ENCODE measurements at places on chromosomes 6 and 20. TPM values are rescaled to one million over a fixed set of nuclear protein-coding genes. Genes with fewer than 3 reads are reported as not detected.

GRCh38 chr20:23245553-23246181, 104.9 kb upstream of the NXT1 start:
- H3K27ac ChIP-seq: no peak overlapping the region
- no peaks in the 10 kb centered on the region for H3K4me1 ChIP-seq
- H3K27me3 ChIP-seq: peaks cover 29% of the 10 kb centered on the region
- no peaks in the 10 kb centered on the region for H3K36me3 ChIP-seq

HLA-A gene
- total RNA-seq: 251 TPM

FKBP1C gene
- 1.6 TPM for total RNA-seq

DNA sequence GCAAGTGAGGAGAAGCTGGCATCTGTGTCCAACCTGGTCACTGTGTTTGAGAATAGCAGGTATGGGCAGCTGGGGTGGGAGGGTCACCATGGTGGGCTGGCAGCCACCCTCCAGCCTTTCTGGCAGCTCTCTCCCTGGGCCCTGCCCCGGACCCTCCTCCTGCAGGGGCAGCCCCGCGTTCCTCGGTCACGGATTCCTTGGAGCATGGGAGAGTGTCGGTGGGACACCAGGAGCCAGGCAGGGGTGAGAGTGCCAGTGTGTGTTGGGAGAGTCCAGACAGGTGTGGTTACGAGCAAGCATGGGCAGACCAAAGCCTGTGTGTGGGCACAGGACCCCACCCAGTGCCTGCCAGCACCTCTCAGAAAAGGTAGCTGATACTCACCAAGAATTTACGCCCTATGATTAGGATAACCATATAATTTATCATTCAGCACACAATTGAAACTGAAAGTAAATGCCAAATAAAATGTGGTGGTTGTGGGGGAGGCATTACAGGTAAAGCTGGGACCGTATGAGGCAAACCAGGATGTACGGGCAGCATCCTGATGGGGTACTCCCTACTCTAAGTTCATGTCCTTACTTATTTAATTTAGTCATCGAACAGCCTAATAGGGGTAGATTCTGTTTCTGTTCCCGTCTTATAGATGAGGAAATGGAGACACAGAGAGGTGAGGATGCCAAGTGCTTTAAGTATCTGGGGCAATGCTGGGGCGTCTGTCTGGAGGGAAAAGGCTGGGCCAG, 542 bp downstream of the FGD2 start:
- H3K27ac ChIP-seq: no peak overlapping the region
- no peaks in the 10 kb centered on the region for H3K4me1 ChIP-seq
- H3K4me3 ChIP-seq: no peak overlapping the region

DNA sequence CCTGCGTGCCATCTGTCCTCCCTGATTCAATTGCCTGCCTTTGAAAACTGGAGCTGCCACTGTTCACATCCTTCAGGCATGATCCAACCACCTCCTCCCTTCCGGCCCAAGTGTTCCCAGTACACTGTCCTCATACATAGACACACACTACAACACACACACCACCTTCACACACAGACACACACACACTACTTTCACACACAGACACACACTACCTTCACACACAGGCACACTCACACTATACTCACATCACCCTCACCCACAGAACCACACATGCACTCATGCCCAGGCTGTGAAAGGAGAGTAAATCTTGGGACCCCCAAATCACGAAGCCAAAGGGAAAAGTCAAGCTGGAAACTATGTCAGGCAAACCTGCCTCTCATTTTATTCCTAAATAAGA, 109.4 kb upstream of the MYLIP start:
- H3K4me1 ChIP-seq: no peaks in the 10 kb centered on the region
- H3K4me3 ChIP-seq: no peak overlapping the region
- no peaks in the 10 kb centered on the region for H3K36me3 ChIP-seq
- H3K27me3 ChIP-seq: no peaks in the 10 kb centered on the region

HLA-DPA1 gene
- total RNA-seq: 0.89 TPM

DNA sequence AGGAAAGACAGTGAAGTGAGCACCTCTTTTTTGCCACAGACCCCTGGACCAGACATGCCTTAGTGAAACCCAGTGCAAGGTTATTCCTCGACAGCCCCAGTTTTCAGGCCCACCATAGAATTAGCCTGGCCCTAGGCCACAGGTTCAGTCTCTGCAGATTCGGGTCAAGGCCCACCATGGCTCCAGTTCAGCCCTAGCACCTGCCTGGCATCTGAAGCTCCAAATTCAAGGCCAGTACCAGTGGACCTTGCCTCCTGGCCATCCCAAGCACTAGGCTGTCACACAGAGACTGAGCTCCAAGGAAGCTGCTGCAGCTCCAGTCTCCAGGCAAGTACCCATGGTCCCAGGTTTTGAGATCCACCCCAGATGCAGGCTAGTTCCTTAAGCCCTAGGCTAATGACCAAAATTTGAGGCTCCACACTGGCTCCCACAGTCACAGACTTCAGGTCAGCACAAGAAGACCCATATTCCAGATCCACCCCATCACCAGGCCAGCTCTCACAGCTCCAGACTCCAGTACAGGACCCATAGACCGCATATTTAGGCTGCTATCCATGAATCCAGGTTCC, 877.5 kb upstream of the ADGRB3 start:
- no peaks in the 10 kb centered on the region for H3K27me3 ChIP-seq
- H3K27ac ChIP-seq: no peak overlapping the region
- DNase-seq: no peak
- H3K4me1 ChIP-seq: no peaks in the 10 kb centered on the region

DNA sequence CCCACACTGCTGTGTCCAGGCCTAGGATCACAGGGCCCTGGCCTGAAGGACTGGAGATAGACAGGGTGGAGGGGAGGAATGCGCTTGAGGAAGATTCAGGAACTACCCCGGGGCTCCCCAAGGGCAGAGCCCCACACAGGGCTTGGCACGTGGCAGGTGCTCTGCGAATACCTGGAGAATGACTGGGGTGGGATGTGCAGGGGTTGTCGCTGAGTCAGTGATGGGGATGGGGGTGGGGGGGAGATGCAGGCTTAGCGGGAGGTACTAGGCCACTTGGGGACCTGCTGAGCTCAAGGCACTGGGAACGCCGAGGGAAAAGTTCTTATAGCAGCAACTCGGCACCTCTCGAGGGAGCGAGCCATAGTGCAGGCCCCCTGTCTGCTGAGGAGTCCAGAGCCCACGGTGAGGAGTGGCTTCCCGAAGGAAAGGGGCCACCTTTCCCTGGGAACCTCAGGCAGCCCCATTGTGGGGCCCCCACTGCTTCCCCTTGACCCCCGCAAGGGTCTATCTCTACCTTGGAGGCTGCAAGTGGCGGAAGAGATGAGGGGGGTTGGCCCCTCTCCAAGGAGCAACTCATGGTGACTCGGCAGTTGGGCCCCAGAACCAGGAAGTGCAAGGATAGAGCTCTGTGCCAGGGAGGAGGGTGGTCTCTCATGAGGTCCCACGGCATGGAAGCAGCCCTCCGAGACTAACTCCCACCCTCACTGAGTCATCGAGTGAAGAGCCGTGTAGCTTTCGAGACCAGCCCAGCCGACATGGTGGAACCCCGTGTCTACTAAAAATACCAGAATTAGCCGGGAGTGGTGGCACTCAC, 33.1 kb downstream of the SRC start:
- peak overlapping the region; percentile 60 for H3K27ac ChIP-seq
- peaks cover 63% of the 10 kb centered on the region for H3K4me1 ChIP-seq
- no peaks in the 10 kb centered on the region for H3K36me3 ChIP-seq
- H3K27me3 ChIP-seq: no peaks in the 10 kb centered on the region
- H3K4me3 ChIP-seq: peak overlapping the region; percentile 9

CCN5 gene
- 0.20 TPM for total RNA-seq

DNA sequence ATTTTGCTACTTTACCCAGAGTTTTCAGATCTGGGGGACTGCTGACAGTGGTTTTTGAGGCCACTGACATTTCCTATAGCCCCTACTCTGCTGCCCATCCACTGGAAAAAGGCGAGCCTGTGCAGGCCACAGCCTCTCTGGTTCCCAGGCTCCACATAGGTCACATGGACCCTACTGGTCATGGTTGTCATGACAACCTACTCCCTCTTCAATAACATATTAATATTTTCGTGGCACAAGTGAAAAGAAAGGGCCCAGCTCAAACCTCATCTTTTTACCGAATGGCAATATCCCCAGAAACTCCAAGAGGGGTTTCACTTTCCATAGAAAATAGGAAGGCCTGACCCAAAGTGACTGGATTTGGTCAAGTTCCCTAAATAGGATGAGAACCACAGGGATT, 11.0 kb upstream of the FOXO3 start:
- H3K4me3 ChIP-seq: no peak overlapping the region
- no peaks in the 10 kb centered on the region for H3K4me1 ChIP-seq
- no peak for DNase-seq
- no peaks in the 10 kb centered on the region for H3K36me3 ChIP-seq
- no peaks in the 10 kb centered on the region for H3K27me3 ChIP-seq
- H3K27ac ChIP-seq: no peak overlapping the region

GRCh38 chr6:161481786-161482516, 208.1 kb upstream of the AGPAT4 start:
- DNase-seq: no peak
- H3K27ac ChIP-seq: no peak overlapping the region
- H3K4me3 ChIP-seq: no peak overlapping the region
- no peaks in the 10 kb centered on the region for H3K4me1 ChIP-seq
- H3K36me3 ChIP-seq: no peaks in the 10 kb centered on the region
